ENCODE measurements at places on chromosomes 11 and 22.

GRCh38 chr11:92556431-92556830, 331.8 kb downstream of the FAT3 start:
- DNase-seq = peak; percentile 25

GRCh38 chr22:21009638-21010425, 5.1 kb upstream of the P2RX6 start:
- DNase-seq = peak; percentile 82

GRCh38 chr11:59560702-59561473, 49.5 kb downstream of the OR4D9 start:
- peak; percentile 95 for DNase-seq

DNA sequence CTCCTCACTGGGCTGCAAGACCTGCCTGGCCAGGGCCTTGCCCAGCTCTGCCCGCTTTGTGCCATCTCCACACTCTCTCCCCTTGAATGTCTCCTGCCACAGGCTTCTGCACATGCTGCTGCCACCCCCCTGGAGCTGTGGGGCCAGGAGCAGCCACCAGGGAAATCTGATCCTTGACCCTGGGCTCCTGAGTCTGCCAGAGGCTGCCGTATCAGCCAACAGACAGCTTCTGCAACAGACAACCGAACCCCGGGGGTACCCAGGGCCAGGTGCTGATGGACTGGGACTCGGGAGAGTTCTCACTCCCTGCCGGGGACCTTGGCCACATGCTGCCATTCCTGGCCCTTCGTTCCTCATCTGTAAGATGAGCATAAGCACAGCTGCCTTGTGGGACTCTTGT, 3.3 kb upstream of the PPARA start:
- no peak for DNase-seq

DNA sequence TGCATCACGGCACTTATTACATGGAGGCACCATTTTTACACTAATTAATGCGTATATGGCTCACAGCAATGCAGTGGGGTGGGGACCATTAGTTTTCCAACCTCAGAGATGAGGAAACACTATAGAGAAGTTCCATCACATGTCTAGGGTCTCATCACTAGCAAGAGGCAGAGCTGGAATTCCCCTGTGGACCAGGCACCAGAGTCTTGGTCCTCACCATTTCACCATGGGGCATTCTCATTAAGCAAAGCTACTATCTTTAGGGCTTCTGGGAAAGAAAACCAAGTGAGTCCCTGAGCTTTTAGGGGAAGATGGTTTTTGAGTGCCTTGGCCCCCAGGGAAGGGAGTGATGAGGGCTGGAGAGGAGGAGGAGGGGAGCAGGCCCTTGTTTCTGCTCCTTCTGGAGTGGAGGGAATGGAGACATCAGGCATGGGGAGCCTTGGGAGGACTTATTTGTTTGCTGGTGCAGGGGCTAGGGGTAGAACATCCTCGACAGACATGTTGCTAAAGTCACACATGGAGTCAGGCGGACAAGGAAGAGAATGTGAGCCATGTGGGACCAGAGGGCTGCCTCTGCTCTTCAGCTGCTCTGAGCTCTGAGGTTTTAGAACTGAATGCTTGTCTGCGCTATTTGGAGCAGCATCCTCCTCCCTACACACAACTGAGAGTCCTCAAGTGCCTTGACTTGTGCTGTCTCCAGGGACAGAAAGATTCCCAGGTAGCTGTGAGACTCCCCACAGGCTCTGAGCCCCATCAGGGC, 40.3 kb upstream of the ZBED5 start:
- DNase-seq = no peak

DNA sequence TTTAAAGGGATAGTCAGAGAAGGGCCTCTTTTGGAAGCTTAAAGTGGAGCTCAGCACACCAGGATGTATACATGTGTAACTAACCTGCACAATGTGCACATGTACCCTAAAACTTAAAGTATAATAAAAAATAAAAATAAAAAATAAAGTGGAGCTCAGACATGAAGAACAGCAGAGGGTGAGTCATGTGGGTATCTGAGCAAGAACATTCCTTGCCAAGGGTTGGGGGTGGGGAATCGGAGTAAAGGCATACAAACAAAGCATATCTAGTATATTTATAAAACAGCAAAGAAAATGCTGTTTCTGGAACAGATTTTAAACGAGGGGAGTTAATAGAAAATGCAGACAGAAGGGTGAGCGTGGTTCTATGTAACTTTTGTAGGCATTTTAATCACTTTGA, 562.6 kb upstream of the ANO3 start:
- no peak for DNase-seq

- peak; percentile 43 for DNase-seq
These were observed 18.2 kb upstream of the SYN3 start for GRCh38 chr22:33076343-33076742.

DNA sequence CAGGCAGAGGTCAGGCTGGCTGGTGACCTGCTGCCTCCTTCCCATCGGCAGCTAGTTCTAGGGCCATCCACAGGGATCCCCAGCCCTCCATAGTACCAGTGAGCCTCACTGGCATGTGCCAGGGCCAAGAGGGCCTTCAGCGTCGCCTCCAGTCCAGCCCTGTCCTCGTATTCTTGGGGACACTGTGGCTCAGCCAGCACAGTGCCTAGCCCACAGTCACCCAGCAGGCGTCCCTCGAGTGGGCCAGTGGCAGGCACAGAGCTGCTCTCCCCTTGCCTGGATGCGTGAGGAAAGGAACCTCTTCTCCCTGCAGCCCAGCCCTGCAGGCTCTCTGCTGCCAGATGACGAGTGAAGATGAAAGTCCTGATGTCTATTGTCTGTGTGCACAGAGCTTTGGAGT, 10.6 kb upstream of the SH3BP1 start:
- no peak for DNase-seq

- no peak for DNase-seq
These were observed 4.4 kb downstream of the RPS19BP1 start for GRCh38 chr22:39528080-39528661.

GRCh38 chr11:88208745-88209144, 33.5 kb upstream of the RAB38 start:
- peak; percentile 15 for DNase-seq

GRCh38 chr11:120122924-120123683, 14.8 kb downstream of the TRIM29 start:
- DNase-seq = peak; percentile 79

GRCh38 chr11:2452321-2453012, 7.7 kb downstream of the KCNQ1 start:
- DNase-seq = no peak

DNA sequence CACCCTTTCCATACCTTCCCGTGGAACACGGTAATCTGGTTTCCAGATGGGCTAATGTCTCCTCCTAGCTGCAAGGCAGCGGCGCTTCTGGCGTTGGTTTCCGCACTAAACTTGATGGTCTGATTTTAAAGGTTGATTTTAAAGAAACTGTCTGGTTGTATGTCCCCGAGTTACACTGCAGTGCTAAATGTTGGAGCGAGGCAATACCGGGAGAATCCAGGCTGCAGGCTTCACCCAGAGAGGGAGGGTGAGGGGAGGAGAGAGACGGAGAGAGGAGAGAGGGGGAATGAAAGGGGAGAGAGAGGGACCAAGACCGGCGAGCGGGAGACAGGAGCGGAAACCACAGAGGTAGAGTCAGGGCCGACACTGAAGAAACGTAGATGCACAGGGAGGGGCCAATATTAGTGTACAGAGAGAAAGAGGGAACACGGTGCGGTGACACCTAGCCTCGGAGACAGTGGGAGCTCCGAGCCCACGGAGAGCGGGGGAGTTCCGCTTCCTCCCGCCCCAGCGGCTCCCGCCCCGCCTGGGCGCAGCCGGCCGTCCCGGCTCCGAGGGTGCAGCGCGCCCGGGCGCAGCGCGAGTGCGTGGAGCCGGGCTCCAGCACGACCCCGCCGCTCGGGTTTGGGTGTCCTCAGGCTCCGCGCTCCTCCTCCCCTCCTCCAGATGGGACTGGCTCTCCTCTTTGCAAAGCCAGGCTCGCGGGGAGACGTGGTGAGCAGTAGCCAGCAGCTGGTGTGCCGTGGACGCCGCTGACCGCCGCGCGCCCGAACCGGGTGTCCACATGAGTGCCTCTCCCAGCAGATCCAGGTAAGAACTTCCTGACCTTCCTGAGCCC, 71.9 kb upstream of the GRAMD1B start:
- peak; percentile 3 for DNase-seq

GRCh38 chr11:64102005-64102738, 63.7 kb downstream of the MACROD1 start:
- no peak for DNase-seq

GRCh38 chr11:45048313-45048841, 97.7 kb upstream of the TP53I11 start:
- DNase-seq = no peak

DNA sequence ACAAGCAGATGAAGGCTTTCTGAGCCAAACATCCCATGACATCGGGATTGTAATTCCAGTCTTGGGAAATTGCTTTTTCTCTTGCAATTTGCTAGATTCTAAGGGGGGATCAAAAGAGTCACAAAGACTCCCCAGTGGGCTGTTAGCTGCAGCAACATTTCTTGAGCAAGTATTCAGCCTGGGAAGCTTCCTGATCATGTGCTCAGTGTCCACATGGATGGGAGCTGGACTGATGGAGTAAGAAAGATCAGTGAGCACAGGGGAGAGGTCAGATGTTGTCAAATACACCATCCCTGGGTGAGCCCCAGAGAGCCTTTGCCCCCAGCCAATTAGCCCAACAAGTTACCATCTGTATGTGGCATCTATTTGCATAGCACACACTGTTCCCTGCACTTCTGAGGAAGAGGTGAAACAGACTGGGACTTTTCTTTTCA, 10.2 kb upstream of the GRK3 start:
- no peak for DNase-seq

GRCh38 chr11:48305923-48306322, at the start of gene OR4S1:
OR4S1 (plus strand) TSS chr11:48306223; CDS start chr11:48306223, 0 bp downstream.
- no peak for DNase-seq

GRCh38 chr22:20240447-20240764, 27.7 kb downstream of the RTN4R start:
- DNase-seq = no peak

GRCh38 chr11:66996609-66997273, 21.6 kb downstream of the C11orf86 start:
- DNase-seq = no peak

- no peak for DNase-seq
These were observed 11.0 kb upstream of the BLID start for GRCh38 chr11:122127020-122127419.

DNA sequence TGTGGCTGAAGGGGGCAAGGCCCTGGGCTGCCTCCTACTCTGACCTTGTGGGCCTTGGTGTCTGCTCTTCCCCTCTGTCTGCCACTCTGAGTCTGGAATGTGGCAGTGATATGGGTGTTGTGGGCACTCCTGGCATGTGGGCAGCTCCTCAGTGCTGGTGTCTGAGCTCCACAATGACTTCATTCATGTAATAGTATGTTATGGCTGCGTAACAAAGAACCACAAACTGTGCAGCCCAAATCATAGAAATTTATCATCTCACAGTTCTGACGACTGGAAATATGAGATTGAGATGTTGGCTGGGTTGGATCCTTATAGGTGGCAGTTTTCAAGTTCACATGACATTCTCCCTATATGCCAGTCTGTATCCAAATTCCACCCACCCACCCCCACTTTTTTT, 59.1 kb downstream of the BCR start:
- DNase-seq = no peak

GRCh38 chr11:82216927-82217570, 516.6 kb downstream of the FAM181B start:
- DNase-seq = no peak

DNA sequence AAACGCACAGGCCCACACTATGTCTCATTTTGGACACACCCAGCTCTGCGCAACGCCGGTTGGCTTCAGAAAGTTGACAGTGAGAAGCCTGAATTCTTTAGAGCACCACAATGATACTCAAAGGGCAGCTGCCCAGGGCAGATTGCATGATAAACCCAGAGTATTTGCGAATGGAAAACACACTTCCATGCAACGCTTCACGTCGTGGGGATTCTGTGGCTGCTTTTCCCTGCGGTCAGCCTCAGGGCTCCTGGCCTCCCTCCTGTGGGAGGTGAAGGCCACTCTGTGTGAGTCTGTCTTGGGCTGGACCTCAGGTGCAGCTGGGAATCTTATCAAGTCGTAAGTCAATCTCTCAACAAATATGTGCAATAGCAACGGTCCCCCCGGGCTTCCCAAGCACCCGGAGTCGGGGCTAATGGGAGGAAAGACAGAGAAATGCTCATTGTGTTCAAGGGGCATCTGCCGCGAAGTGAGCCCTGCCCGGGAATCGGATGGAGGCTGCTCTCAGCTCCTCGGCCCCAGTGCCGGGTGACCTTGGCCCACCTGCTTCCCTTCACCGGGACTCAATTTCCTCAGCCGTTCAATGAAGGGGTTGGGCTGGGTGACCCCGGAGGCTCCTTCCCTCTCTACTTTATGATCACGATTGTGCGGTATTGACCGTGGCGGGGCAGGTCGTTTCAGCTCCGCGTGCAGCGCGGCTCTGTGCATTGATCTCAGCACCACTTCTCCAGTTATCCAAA, 623.6 kb downstream of the BRD1 start:
- DNase-seq = no peak

DNA sequence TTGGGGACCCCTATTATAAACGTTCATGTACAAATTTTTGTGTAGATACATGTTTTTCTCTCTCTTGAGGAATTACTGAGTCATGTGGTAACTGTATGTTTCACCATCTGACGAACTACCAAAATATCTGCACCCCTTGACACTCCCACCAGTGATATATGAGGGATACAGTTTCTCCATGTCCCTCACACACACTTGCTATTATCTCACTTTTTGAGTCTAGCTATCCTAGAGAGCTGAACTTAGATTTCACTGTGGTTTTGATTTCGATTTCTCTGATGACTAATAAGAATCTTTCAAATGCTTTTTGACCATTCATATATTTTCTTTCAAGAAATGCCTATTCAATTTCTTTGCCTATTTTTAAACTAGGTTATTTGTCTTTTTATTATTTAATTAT, 200.2 kb downstream of the PGR start:
- DNase-seq = no peak

DNA sequence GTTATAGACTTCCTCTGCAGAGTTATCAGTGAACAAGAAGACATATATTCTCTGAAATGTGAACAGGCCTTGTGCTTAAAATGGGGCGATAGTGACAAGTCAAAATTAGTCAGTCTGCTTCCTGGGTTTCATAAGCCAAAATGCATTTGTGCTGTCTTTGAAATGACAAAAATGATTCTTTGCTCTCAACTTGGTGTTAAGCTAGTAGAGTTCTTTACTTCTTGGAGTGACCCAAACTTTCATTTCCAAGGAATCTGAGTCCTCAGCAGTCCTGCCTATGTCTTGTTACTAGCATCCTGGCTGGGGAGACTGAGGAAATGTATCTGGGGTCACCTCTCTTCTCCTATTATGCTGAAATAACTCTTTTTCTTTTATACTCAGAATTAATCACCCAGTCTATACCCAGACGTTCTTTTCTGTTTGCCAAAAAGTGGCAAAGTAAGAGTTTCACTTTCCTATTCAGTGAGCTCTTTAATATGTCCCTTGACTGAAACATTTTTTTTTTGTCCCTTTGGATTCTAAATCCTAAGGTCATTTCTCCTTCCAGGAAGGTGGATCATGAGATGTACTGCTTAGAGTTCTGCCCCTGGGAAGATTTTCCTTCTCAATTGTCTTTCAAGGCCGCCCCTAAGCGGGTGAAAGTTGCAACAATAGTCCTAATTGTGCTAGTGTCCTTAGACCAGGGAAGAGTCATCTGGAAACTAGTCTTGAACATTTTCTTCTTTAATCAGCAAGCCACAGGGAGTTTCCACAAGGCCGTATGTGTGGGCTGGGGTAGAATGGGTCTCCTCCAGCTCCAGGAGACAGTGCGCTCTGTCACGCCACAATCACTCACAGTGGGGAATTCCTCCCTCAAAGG, 53.0 kb upstream of the RDX start:
- no peak for DNase-seq

GRCh38 chr11:17631702-17632365, 84.8 kb downstream of the OTOG start:
- DNase-seq = no peak

All from hematopoietic multipotent progenitor cell treated with erythropoietin and hydrocortisone succinate and interleukin-3 and kit ligand, for 6 days (in vitro differentiated cells).